B cell (primary cell): ENCODE measurements at places on chromosomes 1 and 21. TPM values are rescaled to one million over a fixed set of nuclear protein-coding genes. Genes with fewer than 3 reads are reported as not detected.

- peak; percentile 64 for DNase-seq
Observed at GRCh38 chr1:182633657-182634281, 29.6 kb upstream of the RGS16 start.

GRCh38 chr21:46557469-46557868 is 47.4 kb downstream of the S100B start:
- no peak for DNase-seq

DNA sequence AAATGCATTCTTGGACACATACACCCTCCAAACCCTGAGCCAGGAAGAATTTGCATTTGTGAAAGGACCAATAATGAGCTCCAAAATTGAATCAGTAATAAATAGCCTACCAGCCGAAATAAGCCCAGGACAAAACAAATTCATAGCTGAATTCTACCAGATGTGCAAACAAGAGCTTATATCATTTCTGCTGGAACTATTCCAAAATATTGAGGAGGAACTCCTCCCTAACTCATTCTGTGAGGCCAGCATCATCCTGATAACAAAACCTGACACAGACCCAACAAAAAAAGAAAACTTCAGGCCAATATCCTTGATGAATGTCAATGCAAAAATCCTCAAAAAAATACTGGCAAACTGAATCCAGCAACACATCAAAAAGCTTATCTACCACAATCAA is 6.7 kb downstream of the SPRR2E start:
- no peak for DNase-seq

CAMTA1 gene
- 45.7 and 48.3 TPM in 2 replicates for total RNA-seq
